PC-9 (cell line): ENCODE measurements at places on chromosomes 11 and 22. TPM values are rescaled to one million over a fixed set of nuclear protein-coding genes. Genes with fewer than 3 reads are reported as not detected.

FGF3 gene
- not detected in 2 replicates for total RNA-seq

ACAT1 gene
- 31.8 and 34.4 TPM in 2 replicates for total RNA-seq

DNA sequence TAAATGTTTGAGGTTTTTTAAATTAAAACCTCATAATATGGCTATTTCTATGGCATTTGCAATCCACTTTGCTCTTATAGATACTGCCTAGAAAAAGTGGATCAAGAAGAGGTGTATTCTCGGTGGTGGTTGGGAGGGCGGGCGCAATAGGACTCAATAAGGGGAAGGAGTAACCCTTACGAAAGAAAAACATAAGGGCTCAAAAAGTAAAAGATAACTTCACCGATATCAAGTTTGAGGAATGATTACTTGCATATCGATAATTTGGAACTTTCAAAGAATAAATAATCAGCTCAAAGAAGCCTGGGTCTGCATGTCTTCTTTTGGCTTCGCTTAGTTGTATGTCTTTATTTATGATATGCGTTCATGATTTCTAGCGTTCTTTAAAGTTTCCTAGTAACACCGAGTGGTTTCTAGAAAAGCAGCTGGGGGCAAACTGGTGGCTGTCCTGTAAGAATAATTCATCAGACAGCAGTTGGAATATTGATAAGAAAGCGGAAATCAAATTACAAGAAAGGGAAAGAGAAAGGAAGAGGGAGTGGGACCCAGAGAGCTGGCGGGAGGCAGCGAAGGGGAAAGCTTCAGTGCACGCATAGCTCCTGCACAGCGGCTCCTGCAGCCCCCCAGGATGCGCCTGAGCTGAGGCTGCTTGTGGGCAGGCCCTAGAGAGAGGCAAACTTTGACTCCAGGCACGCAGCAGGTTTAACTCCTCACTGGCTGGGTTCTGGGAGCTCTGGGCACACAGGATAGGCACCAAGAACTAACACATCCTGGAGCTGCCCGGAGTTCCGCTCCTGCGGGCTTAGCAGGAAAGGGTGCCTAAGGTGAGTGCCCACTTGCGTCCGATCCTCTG, 9.1 kb upstream of the FLI1 start:
- no peak overlapping the region for H3K4me3 ChIP-seq
- no peaks in the 10 kb centered on the region for H3K36me3 ChIP-seq
- H3K27me3 ChIP-seq = peaks cover 50% of the 10 kb centered on the region
- H3K4me1 ChIP-seq = no peaks in the 10 kb centered on the region
- DNase-seq = no peak

FSHB gene
- not detected in 2 replicates for total RNA-seq

DNA sequence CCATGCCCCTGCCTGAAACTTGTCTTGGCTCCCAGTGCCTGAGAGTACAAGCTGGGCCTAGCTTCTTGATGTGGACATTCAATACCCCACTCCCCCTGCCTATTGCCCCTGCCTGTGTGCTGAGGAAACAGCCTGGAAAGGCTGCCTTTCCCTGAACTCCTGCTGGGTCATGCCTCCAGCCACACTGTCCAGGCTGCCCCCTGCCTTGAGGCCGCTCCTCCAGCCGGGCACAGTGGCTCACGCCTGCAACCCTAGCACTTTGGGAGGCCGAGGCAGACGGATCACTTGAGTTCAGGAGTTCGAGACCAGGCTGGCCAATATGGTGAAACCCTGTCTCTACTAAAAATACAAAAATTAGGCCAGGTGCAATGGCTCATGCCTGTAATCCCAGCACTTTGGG, 10.1 kb downstream of the CCS start:
- H3K27ac ChIP-seq = no peak overlapping the region
- no peaks in the 10 kb centered on the region for H3K27me3 ChIP-seq
- H3K36me3 ChIP-seq = no peaks in the 10 kb centered on the region; the same call in 1 of the 2 replicates

- DNase-seq = no peak
- H3K27me3 ChIP-seq = no peaks in the 10 kb centered on the region
- H3K4me1 ChIP-seq = no peaks in the 10 kb centered on the region
- no peak overlapping the region for H3K4me3 ChIP-seq
Measured at GRCh38 chr11:30983776-30984441, 385.6 kb downstream of the DCDC1 start.

GRCh38 chr11:76512851-76513653, 68.2 kb downstream of the EMSY start:
- H3K4me3 ChIP-seq = no peak overlapping the region
- peak; percentile 38 for DNase-seq
- 0 out of 2 replicates have a peak overlapping the region, but pooled peaks have one; percentile 8 for H3K27ac ChIP-seq
- peaks cover 17% of the 10 kb centered on the region; the same call in 1 of the 2 replicates for H3K36me3 ChIP-seq

GRCh38 chr11:14237444-14237961, 121.5 kb downstream of the RRAS2 start:
- H3K27ac ChIP-seq = no peak overlapping the region
- H3K27me3 ChIP-seq = no peaks in the 10 kb centered on the region; the same call in 1 of the 2 replicates
- no peaks in the 10 kb centered on the region for H3K4me1 ChIP-seq
- no peaks in the 10 kb centered on the region for H3K36me3 ChIP-seq

DNA sequence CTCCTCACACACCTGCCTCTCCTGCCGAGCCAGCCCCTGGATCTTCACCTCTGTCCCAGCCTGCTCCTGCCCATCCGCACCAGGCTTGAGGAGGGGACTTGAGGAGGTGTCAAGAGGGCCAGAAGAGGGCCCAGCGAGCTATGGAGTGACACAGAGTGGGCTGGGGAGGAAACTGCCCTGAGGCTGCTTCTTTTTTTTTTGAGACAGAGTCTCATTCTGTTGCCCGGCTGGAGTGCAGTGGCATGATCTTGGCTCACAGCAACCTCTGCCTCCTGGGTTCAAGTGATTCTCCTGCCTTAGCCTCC, 21.9 kb upstream of the CDON start:
- no peaks in the 10 kb centered on the region for H3K36me3 ChIP-seq
- no peak overlapping the region for H3K4me3 ChIP-seq
- H3K27ac ChIP-seq = no peak overlapping the region
- DNase-seq = no peak
- H3K27me3 ChIP-seq = no peaks in the 10 kb centered on the region

GRCh38 chr11:131814108-131814507, 443.7 kb downstream of the NTM start:
- no peaks in the 10 kb centered on the region for H3K4me1 ChIP-seq
- H3K27me3 ChIP-seq = peaks cover 41% of the 10 kb centered on the region

CHCHD10 gene
- 37.0 and 43.5 TPM in 2 replicates for total RNA-seq

DNA sequence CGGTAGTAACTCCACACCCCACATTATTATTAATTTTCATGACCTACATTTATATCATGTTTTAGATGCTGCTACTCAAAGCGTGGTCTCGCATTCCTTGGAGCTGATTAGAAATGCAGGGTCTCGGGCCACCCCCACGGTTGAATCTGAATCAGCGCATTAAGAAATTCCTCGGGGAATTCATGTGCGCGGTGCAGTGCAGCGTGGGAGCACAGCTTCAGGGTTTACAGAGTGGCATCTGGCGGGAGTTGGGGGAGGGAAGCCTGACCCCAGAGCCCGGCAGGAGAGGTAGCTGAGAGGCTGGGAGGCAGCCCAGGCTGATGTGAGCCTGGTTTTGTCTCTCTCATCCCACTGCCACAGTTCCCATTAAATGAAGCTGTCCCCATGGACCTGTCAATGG, 48.1 kb upstream of the DAGLA start:
- H3K36me3 ChIP-seq = no peaks in the 10 kb centered on the region
- DNase-seq = no peak
- H3K4me3 ChIP-seq = no peak overlapping the region
- no peaks in the 10 kb centered on the region for H3K27me3 ChIP-seq

- DNase-seq = no peak
- no peak overlapping the region for H3K27ac ChIP-seq
- no peak overlapping the region for H3K4me3 ChIP-seq
- no peaks in the 10 kb centered on the region for H3K27me3 ChIP-seq
- no peaks in the 10 kb centered on the region for H3K36me3 ChIP-seq
Measured at GRCh38 chr11:23751280-23751679, 745.6 kb upstream of the LUZP2 start.
